Activated CD8-positive, alpha-beta memory T cell treated with anti-CD3 and anti-CD28 coated beads, Interleukin-2, amount 10 ng/mL, durations not matched to agents 7 days and 5 days (primary cell): ENCODE measurements at places on chromosomes 4 and X.

- DNase-seq = no peak
Observed at GRCh38 chr4:159077702-159078495, 25.0 kb upstream of the RAPGEF2 start.

DNA sequence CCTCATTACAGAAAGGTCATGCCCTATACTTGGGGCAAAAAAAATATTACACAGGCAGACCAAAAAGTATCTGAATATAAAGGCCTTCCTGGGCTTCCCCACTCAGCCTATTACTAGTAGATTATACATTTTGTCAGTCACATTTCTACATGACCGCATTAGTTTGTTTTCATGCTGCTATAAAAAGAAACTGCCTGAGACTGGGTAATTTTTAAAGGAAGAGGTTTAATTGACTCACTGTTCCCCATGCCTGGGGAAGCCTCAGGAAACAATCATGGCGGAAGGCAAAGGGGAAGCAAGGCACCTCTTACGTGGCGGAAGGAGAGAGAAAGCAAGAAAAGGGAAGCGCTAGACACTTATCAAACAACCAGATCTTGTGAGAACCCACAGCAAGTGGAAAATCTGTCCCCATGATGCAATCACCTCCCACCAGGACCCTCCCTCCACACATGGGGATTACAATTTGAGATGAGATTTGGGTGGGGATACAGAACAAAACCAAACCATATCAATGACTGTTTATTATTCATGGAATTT lies 1312.0 kb downstream of the PCDH7 start:
- no peak for DNase-seq

DNA sequence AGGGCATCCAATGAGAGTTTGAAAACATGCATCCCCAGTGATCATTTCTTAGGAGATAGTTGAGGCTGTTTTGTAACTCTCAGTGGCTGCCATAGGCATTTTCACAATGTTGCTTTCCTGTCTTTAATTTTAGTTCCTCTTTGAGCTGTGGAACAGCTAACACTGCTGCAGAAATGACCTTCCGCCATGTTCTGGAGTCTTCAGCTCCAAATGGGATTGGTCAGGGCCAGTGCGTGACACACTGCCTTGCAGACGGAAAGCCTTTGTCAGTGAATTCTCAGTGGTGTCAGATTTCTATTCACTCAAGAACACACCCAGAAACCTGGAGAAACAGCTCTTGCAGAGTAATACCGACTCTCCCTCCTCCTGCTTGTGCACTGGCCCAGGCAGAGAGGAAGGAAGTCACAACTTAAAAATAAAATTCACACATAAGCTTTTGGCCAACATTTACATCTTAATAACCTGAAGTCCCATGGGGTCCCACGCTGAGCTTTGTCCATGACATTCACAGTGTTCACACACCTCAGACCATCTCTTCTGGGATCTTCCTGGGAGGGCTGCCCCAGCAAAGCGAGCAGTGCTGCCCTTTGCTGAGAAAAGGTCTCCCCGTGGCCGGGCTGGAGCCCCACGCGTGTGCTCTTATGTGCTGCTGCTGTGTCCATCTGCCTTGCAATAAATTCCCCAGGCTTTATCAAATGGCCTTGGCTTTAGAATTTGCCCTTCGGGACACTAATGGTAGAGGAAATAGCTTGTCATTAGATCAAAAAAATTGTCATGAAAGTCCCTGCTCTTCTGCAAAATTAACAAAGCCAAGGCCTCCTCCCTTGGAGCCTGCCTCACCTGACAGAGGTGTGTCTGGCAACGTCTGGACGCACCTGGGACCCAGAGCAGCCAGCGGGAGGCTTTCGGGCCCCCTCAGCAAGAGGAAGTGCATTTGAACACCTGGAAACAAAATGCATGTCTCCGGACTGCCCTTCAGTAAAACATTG lies 126.8 kb downstream of the IRF2 start:
- no peak for DNase-seq

GRCh38 chrX:148500423-148501385 lies at the start of gene AFF2:
TSS of gene AFF2 (plus strand) at chrX:148500617. CDS start at chrX:148501098, 481 bp downstream.
- no peak for DNase-seq

GRCh38 chr4:87044511-87045233 lies 109.9 kb downstream of the AFF1 start:
- no peak for DNase-seq

DNA sequence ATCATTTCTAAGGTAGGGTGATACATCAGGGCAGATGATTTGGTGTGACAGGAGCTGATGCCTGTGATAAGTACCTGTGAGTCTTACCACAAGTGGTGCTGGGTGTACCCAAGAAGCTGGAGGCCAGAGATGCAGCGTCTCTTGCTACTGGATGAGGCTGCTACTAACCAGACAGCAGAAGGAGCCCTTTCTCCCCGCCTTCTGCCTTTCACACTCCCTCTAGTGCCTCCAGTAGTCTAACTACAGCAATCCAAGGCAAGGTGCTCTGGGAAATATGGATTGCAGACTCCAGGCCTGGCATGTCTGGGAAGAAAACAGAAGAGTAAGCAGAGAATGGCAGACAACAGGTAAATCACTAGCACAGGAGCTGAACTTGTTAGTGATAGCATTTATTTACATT lies 470.8 kb downstream of the NKX6-1 start:
- no peak for DNase-seq

DNA sequence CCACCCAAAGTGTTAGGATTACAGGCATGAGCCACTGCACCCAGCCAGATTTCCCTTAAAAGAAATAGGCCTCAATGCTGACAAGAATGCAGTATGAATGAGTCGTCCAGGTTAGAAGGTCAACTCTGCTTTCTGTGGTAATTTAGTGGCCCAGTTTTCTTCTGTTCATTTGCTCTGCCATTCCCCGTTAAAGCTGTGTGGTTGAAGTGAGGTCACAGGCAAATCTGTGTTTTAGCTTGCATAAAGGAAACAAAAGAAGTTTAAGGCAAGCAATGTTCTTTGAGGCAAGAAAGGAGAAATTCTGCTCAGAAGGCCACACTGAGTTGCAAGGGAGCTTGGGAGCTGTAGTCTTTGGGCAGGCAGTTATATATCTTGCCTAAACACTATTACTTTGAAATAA lies 176.8 kb downstream of the LARP7 start:
- DNase-seq = no peak

DNA sequence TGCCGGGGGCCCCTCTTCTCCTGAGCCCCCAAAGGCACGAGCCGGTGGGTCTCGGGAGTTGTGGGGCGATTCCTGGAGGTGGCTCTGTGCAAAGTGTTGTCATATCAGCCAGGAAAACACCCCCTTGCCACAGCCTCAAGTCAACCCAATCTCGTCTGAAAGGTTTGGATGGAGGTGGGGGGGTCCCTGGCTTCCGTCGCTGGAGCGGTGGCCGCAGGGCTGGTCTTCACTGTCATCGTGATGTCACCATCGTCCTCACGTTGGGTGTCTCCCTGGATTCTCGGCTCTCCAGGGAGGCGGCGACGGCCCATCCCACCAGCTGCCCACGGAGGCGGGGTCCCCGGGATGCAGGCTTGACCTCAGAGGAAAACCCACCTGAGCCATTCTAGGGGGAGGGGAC lies 38.3 kb upstream of the PPP2R3B start:
- DNase-seq = no peak
